Activated T-cell treated with anti-CD3 and anti-CD28 coated beads for 1 hour (primary cell): ENCODE measurements at places on chromosomes 4 and X.

GRCh38 chr4:173520921-173521466 lies 9.0 kb downstream of the HAND2 start:
- DNase-seq = no peak

DNA sequence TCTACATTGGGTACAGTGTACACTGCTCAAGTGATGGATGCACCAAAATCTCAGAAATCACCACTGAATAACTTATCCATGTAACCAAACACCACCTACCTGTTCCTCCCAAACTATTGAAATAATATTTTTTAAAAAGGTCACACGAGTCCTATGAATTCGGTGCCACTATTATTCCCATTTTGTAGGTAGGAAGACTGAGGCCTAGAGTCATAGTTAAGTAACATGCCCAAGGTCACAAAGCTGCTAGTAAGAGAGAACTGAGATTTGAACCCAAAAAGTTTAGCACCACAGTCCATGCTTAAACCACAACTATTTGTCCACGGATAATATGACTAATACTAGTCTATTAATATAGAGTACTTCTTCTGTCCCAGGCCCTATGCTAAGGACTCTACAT lies 2.7 kb downstream of the ARHGEF6 start:
- no peak for DNase-seq

GRCh38 chr4:185128272-185129119 lies 14.6 kb upstream of the SLC25A4 start:
- DNase-seq = peak; percentile 12

GRCh38 chrX:74132280-74132679 lies 171.7 kb upstream of the ZCCHC13 start:
- no peak for DNase-seq

DNA sequence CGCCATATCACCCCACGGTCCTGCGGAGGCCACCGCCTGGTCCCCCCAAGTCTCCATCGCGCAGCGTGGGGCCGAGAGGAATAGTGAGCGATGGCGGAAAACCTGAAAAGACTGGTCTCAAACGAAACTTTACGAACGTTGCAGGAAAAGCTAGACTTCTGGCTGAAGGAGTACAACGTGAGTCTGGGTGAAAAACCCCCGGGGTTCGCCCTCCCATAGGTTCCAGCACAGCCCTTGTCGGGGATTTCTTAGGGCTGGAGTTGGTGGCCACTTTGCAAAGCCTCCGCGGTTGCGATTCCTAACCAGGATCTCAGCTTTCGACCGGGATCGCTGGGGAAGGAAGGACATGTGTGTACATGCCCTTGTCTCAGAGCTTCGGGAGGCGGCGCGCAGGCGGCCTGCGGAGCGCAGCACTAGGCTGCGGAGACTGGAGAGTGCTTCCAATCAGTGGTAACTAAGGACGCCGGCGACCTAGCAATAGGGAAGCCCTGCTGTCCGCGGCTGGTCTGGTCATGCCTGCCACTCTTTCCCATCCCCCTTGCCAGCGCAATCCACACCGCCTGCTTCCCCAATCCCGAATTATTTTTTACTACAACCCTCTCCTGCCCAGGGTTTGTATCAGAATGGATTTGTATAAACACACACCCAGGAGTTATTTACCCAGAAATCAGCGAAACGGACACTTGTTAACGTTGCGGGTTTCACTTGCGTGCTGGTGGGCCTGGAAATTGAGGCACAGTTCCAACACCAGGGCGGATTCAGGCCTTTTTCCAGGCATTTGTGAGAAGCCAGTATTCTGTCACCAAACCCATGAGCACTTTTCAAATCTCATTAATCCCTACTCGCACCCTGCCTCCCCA lies 741 bp downstream of the SPATA18 start:
- DNase-seq = no peak

DNA sequence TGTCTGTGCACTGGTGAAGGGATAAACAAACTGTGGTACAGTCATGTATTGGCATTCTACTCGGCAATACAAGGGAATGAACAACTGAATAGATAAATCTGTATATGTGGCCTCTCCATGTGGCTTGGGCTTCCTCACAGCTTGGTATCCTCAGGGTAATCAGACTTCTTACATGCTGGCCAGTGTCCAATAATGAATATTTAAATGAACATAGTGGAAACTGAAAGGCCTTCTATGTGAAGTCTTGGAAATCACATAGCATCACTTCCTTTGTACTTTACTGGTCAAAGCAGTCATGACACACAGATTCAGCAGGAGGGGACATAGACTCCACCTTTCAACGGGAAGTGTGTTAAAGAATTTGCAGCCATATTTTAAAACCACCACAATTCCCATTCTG lies 33.4 kb upstream of the GPR101 start:
- no peak for DNase-seq
